ENCODE measurements at places on chromosomes 11 and 22.

DNA sequence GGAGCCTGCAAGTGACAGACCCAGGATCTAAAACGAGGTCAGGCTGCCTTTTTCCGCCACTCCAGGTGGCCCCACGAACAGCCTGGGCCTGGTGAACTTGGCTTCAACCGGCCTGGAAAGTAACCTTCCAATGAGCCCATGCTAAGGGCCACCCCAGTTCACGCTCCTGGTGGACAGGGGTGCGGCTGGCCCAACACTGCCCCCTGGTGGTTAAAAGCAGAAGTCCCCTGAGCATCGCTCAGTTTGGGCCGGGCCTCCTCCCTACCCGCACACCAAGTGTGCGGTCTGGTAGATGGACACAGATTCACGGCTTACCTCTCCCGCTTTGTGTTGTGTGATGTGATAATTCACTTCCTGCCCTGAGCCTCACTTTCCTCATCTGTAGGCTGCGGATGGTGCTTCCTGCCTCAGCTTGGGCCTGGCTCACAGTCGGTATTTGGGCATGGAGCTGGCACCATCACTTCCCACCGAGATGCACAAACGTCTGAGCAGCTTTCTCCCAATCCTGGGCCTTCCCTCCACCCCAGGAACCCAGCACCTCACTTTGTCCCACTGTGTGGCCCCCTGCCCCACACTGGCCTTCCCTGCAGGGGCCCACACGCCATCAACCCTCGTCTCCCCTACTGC is 13.7 kb upstream of the SEC14L3 start:
- DNase-seq = no peak

GRCh38 chr11:35321111-35321510 is 98.2 kb downstream of the SLC1A2 start:
- DNase-seq = no peak

- no peak for DNase-seq
These were observed 36.5 kb downstream of the NADSYN1 start for GRCh38 chr11:71489311-71490043.

DNA sequence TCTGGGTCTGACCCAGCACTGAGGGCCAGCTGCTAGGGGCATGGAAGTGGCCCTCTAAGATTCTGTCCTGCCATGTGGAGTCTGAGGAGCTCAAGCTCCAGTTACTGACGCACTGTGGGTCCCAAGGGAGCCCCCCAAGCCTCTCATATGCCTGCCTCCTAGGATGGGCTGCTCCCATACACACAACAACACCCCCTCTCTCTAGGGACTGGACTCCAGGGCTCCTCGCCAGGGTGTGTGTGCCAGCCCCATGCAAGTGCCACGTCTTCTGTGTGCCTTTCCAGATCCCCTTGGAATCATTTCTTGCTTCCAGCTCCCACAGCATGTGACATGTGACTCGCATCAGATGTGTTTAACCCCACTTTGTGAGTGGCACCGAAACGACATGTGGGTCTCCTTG is 234.5 kb downstream of the CEP164 start:
- no peak for DNase-seq

GRCh38 chr22:38171927-38172831 is 9.5 kb downstream of the PLA2G6 start:
- no peak for DNase-seq

GRCh38 chr11:112718483-112718882 is 242.7 kb upstream of the NCAM1 start:
- no peak for DNase-seq

DNA sequence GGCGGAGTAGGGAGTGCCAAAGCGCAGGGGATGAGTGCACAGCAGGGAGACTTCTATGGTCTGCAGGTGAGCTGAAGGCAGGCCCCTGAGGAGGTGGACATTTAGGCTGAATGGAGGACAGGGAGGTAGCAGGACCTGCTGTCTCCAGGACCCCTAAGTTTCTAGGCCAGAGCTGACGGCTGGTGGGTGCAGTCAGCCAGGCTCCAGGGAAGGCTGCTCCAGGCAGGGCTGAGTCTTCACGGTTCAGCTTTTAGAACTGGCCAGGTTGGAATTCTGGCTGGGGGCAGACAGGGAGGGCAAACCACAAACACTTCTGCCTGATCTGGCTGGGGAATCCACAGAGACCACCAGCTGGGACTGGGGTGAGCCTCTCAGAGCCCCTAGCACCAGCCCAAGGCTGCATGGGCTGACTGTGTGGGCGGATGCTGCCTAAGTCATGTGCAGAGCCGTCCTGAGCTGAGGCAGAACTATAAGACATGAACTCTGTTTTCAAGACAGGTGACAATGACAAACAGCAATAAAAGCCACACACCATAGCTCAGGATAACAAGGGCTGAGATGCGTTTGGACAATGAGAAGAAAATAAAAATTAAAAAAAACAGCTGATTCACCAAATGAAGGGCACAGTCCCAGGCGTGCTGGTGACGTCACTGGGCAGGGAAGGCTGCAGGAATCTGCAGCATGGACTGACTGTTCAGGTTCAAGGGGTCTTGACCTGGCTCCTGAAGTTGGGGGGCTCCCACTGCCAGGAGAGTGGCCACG is 10.4 kb upstream of the MALAT1 start:
- DNase-seq = no peak
